ENCODE measurements at places on chromosomes 13 and 19.
A peak's percentile ranks its signal among the peaks of the same experiment; 100 is the strongest.

DNA sequence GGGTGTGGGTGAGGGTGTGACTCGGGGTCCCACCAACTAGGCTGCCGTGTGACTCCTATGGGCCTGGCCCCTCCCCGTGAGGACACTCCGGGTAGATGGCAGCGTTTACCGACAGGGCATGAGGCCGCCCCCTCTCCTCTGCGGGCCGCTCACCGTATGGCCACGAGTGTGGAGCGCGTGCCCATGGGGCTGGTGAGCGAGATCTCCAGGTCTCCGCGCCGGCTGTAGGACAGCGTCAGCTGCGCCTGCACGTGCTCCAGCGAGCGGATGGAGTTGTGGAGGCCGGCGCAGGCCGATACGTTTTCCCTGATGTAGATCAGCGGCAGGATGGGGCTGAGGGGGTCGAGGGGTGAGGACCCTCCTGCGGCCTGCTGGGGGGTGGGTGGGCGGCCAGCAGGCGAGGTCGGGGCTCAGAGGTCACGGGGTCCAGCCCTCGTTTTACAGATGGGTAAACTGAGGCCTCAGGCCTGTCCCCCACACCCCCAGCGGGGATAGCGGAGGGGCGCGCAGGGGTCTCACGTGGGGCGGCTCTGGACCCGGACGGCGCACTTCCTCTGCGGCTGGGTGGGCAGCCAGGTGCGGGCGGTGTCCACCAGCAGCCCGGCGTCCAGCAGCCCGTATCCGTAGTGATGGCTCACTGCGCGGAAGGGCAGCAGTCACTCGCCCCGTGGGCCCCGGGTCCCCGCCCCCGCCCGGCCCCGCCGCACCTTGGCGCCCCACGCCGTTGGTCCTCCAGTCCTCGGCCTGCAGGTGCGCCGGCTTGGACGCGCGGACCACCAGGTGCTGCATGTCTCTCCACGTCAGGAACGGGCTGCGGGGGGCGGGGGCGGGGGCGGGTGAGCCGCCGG is 4.3 kb upstream of the C19orf25 start:
- no peak for DNase-seq

- DNase-seq = peak; percentile 31
Measured at GRCh38 chr13:43908156-43909126, 28.7 kb downstream of the LACC1 start.

DNA sequence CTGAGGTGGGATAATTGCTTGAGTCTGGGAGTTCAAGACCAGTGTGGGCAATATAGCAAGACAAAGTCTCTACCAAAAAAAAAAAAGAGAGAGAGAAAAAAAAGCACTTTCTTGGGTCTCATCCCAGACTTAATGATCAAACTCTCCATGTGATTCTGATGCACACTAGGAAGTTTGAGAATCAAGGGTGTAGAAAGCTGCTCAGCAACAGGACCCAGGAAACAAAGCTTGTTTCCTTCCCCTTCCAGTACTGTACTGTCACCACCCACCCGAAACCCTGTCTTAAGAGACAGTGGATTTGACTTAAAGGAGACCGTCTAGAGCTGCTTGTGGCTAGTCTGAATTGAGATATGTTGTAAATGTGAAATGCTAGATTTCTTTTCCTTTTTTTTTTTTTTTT is 5.8 kb downstream of the MISP3 start:
- DNase-seq = no peak

DNA sequence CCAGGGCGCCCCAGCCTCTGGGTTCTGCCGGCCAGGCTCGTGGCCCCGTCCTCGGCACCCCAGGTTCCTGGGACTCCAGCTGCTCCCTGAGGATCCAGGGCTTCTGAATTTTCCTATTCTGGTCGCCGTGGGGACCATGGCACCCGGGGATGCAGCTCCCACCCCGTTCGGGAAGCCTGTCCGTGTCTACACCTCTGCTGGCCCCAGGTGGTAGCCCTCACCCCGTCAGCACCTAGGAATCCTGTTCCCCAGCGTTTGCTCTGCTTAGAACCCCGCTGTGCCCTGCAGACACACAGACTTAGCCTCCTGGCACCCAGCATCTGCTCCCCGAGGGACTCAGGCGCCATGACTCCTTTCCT is 960 bp downstream of the PPFIA3 start:
- DNase-seq = no peak

GRCh38 chr19:41666075-41666474 is 22.0 kb downstream of the CEACAM7 start:
- no peak for DNase-seq

- DNase-seq = no peak
Measured at GRCh38 chr13:38394777-38395496, 45.3 kb downstream of the UFM1 start.

DNA sequence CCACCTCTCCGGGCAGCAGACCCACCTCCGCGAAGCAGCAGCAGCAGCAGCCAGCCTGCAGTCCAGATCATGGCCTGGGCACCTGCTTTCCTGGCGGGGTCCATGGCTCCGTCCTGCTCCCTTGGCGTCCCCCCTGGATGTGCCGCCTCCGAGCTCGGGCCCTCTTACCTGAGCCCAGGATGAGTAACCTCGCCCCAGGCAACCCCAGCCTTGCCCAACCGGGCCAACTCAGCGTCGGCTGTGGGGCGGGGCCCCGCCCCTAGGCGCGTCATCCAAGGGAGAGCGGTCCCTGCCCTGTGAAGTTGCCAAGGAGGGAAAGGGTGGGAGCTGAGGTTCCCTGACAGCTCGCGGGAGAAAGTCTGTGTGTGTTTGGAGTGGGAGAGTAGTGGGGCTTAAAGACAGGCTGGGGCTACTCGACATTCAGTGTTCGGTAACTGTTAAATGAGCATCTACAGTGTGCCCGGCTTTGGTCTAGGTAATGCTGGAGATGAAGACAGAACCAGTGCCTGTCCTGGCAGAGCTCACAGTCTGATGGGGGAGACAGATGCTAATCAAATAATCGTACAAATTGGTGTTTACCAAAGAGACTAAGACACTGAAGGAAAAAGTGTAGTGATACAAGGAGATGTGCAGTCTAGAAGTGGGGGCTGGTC is at the start of gene LYPD3:
Gene LYPD3, minus strand, starts transcription at position 141 of the 653 bp plus-strand sequence. Its CDS starts 37 bp downstream, at position 104.
- no peak for DNase-seq

GRCh38 chr19:31181535-31181934 is 167.7 kb downstream of the TSHZ3 start:
- DNase-seq = no peak

GRCh38 chr13:105961438-105961837 is 574.0 kb downstream of the EFNB2 start:
- no peak for DNase-seq

GRCh38 chr19:37893845-37894575 is 12.4 kb downstream of the WDR87 start:
- DNase-seq = no peak

DNA sequence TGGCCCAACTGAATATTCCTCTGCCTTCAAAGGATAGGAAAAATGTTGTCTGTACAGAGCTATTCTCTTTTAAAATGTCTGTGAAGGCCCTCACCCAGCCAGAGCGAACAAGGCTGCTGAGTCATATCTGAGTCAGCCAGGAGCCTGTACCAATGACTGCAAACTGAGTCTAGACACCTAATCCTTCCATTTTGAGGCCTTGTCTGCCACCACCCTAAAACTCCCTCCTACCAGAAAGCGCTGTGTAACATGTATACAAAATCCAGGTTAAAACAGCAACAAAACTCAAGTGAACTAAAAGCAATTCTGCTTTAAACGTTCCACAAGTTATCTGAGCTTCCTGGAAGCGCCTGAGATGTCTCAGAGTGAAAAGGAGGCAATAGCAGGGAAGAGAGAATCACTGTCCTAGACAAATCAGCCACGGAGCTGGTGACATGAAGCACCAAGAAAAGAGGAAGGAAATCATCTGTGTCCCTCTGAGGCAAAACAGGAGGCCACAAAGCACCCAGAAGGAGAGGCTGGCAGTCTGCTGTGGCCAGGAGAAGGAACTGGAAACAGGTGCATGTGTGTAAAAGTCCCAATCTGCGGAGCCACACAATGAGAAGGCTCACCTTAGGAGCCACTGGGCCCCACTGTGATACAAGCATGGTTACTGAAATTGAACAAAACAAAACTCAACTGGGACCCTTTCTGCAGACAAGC is 10.2 kb downstream of the DHRS12 start:
- DNase-seq = no peak

GRCh38 chr13:48729856-48730255 is 76.1 kb downstream of the CYSLTR2 start:
- DNase-seq = no peak

GRCh38 chr13:114249077-114249476 is 14.4 kb downstream of the CDC16 start:
- DNase-seq = no peak

- DNase-seq = no peak
Measured at GRCh38 chr13:77040835-77041234, 13.9 kb upstream of the FBXL3 start.

GRCh38 chr13:103289681-103290080 is 223.5 kb upstream of the SLC10A2 start:
- no peak for DNase-seq

GRCh38 chr19:13163609-13164342 is 13.6 kb downstream of the IER2 start:
- DNase-seq = no peak

DNA sequence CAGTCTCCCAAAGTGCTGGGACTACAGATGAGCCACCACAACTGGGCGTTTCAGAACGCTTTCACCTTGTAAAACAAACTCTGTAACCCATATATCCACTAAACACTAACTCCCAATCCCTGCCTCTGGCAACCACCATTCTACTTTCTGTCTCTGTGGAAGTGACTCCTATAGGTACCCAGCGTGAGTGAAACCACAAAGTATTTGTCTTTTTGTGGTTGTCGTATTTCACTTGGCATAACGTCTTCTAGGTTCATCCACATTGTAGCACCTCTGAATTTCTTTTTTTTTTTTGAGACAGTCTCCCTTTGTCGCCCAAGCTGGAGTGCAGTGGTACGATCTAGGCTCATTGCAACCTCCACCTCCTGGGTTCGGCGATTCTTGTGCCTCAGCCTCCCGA is 44.8 kb downstream of the BRD4 start:
- DNase-seq = no peak

DNA sequence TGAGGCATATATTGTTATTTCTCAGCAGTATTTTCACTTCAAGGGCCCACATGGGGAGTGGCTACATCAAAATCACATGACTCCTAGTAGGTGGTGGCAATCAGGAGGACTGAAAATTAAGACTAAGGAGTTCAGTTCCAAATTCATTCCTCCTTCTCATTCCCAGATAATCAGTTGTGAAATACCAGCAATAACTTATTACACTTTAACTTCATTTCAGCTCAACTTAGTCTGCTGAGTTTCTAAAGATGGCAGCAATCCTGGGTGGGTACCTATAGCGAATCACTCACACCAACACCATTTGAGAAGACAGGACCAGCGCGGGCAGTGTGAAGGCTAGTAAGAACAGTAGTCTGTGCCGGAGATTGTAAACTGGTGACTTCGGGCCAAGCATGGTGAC is 63.9 kb upstream of the SLC10A2 start:
- DNase-seq = no peak

GRCh38 chr19:29480507-29480906 is 45.3 kb upstream of the VSTM2B start:
- DNase-seq = no peak

DNA sequence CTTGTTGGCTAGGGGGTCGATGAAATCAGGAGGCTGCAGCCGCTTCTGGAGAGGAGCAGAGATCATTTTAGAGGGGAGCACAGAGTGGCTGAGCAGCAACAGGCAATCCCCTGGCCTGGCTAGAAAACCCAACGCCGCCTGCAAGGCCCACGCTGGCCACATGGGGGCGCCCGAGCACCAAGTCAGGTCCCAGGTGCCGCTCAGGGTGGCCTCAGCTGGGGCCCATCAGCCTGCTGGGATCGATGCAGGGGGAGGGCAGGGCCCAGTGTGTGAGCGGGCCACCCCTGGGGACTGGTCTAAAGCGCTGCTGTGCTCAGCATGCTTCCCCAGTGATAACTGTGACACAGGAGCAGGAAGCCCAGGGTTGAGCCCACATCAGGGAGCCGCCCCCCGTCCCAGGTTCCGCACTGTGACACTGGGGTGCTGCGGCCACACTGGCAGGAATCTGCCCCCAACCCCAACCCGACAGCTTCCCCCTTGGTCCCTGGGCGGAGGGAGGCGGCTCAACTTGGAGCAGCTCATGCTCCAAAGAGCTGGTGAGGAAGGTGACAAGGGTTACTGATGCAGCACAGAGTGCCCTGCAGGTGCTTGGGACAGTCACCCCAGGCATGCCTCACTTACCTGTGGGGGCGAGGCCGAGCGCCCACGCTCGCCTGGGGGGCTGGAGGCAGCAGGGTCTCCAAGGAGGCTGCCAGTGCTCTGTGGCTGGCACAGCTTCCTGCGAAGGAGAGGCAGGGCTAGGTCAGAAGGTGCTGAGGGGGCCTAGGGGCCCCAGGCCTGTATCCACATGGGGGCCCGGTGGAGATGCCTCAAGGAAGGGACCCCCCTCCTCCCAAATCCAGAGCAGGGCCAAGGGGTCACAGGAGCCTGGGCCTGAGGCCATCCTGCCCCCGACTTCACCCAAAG is 13.3 kb upstream of the ISYNA1 start:
- peak; percentile 71 for DNase-seq

GRCh38 chr19:14015524-14016035 is 9.5 kb upstream of the RFX1 start:
- no peak for DNase-seq

GRCh38 chr13:53382008-53382407 is 353.4 kb downstream of the OLFM4 start:
- DNase-seq = no peak

DNA sequence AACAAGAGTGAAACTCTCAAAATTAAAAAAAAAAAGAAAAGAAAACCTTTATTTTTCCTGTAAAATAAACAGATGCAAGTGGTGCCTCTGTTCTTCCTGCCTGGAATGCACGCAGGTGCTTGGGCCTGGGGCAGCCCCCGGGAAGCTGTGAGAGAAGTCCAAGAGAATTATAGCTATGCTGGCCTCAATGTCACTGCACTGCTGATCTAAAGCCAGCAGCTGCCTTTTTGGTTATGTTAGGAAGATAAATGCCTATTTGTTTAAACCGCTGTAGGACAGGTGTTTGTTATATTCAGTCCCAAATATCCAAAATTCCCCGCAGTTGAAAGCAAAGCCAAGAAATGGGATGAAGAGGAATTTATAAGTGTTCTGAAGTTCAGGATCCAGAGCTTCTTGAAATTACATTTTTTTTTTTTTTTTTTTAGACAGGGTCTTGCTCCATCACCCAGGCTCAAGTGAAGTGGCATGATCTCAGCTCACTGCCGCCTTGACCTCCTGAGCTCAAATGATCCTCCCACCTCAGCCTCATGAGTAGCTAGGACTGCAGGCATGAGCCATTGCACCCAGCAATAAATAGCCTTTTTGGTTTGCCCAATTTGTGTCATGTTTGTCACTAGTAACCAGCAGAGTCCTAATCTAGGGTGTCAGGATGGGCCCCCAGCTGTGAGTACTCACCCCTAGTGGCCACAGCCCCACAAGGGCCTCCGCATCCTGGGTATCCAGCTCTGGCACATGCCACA is 2.2 kb downstream of the RINL start:
- DNase-seq = no peak

- no peak for DNase-seq
Measured at GRCh38 chr19:13099073-13099999, 3.3 kb downstream of the LYL1 start.

DNA sequence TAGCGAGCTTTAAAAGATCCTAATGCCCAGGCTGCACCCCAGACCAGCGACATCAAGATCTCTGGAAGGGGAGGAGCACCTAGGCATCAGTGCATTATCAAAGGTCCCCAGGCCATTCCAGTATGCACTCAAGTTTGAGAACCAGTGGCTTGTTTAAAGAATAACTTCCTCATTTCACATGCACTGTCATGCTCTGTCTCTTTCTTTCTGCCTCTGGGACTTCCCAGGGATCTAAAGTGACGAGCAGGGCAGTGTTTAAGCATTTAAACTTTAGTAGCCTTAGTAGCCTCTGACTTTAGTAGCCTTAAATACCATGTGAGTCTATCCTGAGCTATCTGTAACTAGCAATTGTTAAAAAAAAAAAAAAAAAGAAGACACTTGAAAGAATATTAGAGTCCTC is 8.9 kb upstream of the FARP1 start:
- no peak for DNase-seq

Data from NCI-H345 (cell line).